NCI-H524 (cell line): ENCODE measurements at places on chromosomes 6 and 20.

GRCh38 chr20:38630727-38631126 lies 29.1 kb downstream of the ARHGAP40 start:
- no peak for DNase-seq

DNA sequence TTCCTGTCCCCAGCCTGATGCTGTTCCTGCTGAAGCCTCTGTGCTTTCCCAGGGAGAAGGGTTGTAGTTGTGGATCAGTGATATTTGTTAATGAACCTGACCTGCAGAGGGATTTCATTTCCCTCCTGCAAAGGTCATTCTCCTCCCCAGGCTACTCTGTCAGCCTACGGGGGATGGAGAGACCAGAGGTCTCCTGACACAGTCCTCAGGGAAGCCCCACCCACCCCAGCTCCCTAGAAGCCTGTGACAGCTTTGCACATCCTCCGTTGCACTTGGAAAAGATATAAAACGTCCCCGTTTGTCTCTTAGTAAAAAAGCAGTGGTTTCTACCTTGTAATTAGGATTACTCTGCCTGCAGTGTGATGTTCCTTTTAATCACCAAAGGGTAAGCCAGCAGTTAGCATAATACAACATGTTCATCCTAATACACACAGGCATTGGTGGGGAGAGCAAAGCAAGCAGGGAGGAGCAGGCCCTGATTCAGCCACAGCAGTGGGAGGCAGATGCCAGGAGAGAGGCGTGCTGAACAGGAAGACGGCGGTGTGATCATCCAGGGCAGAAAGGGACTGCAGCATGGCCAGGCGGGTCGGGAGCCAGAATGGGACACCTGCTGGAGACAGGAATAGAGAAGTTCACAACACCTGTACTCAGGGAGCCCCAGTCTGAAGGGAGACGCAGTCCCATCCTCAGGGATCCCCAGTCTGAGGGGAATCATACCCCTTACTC lies 293.5 kb downstream of the LRFN2 start:
- DNase-seq: no peak

DNA sequence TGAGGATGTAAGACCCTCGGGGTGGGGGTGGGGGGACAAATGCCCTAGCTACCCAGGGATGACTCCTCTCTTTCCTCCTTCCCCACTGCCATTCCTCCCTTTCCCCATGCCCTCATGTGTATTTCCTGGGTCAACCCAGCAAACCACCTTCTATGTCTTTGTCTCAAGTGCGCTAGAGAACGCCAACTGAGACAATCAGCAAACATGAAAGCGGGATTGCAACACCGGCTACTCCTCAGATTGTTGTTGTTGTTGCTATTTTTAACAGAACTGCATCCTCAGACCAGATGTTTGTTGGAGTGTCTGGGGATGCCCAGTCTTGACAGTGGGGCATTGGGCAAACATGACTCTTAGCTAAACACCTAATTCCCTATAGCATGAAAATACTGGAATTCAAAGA lies 39.3 kb upstream of the HIVEP1 start:
- DNase-seq: no peak

DNA sequence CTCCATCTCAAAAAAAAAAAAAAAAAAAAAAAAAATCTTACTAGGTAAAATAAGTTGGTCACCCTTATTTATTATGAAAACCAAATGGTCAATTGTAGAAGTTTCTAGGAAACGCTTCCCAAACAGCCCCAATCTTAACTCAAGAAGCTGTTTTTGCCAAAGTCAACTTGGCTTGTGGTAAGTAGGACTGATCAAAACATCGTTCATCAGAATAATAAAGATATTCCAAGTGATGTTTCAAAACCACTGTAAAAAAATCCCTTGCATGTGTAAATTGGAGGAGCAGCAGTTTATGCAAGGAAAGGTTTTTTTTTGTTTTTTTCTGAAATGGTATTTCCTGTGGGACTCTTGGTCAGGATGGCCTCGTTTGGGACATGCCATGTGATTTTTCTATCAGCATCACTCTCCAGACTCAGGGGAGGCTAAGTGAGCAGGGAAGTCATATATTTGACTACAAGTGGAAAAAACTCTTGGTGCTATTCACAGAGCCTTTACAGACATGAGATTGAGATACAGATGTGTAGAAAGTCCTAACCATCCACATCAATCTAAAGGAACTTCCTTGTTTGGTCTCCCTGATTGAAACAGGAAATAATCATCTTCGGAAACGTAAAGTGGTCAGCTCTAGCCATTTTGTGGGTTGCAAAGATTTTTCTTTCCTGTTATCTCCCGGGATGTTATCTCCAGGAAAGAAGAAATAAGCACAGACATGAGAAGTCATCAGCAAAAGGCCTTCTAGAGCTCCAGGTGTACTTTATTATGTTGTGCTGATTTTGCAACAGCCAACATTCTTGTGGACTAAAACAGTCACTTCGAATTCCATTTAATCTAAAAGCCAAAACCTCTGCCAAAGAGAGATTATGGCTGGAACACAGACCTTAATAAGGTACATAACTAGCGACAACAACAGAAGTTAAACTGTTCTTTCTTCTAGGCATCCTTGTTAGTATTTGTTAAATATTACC lies 177.8 kb downstream of the EDN1 start:
- no peak for DNase-seq

GRCh38 chr6:53746442-53747103 lies 48.2 kb upstream of the LRRC1 start:
- no peak for DNase-seq
